A375 (cell line): ENCODE measurements at places on chromosomes 1 and 21. TPM values are rescaled to one million over a fixed set of nuclear protein-coding genes. Genes with fewer than 3 reads are reported as not detected.

Gene KIF17
- 0.40 and 1.1 TPM in 2 replicates for total RNA-seq

Gene LIN28A
- not detected in 2 replicates for total RNA-seq

Gene BCL2L15
- 0.79 and 0.80 TPM in 2 replicates for total RNA-seq

Gene ERICH3
- not detected in 2 replicates for total RNA-seq

Gene GNG12
- total RNA-seq, result 80.8 and 97.5 TPM in 2 replicates

Gene PLCH2
- not detected in 2 replicates for total RNA-seq

Gene INSRR
- 0.05 TPM in 1 of 2 replicates, not detected in the other for total RNA-seq

Gene CNR2
- total RNA-seq, result not detected in 2 replicates

Gene DSCAM
- not detected in 2 replicates for total RNA-seq

Gene FMO3
- total RNA-seq, result not detected in 2 replicates

Gene IL10
- total RNA-seq, result 0.19 and 0.34 TPM in 2 replicates

Gene PTGFR
- 0.13 and 0.91 TPM in 2 replicates for total RNA-seq

Gene FAM110D
- total RNA-seq, result 0.03 TPM in 1 of 2 replicates, not detected in the other

Gene APCS
- not detected in 2 replicates for total RNA-seq

Gene CHI3L2
- 0.34 and 0.38 TPM in 2 replicates for total RNA-seq

Gene MXRA8
- 0.77 TPM in 1 of 2 replicates, not detected in the other for total RNA-seq

Gene KMO
- total RNA-seq, result 1.2 TPM in 1 of 2 replicates, not detected in the other

Gene ASPM
- total RNA-seq, result 59.8 and 65.1 TPM in 2 replicates

Gene MX2
- total RNA-seq, result 58.7 and 63.4 TPM in 2 replicates

Gene SYCP1
- total RNA-seq, result not detected in 2 replicates

Gene BEST4
- not detected in 2 replicates for total RNA-seq

Gene PCBP3
- 1.1 TPM in 1 of 2 replicates, not detected in the other for total RNA-seq

Gene PATJ
- 1.9 and 4.2 TPM in 2 replicates for total RNA-seq

Gene SEC16B
- total RNA-seq, result 0.34 and 1.5 TPM in 2 replicates

Gene ACTN2
- 0.32 and 2.0 TPM in 2 replicates for total RNA-seq

Gene NTNG1
- 4.6 and 4.9 TPM in 2 replicates for total RNA-seq

Gene S100A7
- not detected in 2 replicates for total RNA-seq

Gene CCDC30
- 0.82 and 1.1 TPM in 2 replicates for total RNA-seq

Gene PRR9
- total RNA-seq, result not detected in 2 replicates

Gene FMO4
- 0.72 and 1.5 TPM in 2 replicates for total RNA-seq

Gene C1orf185
- total RNA-seq, result 0.74 TPM in 1 of 2 replicates, not detected in the other

Gene PDZK1
- total RNA-seq, result 0.49 and 1.2 TPM in 2 replicates

Gene FHL3
- 12.4 and 13.3 TPM in 2 replicates for total RNA-seq

Gene SYPL2
- total RNA-seq, result 0.29 and 0.30 TPM in 2 replicates

Gene INAVA
- total RNA-seq, result 19.5 and 21.9 TPM in 2 replicates

Gene MAN1C1
- 0.49 and 0.72 TPM in 2 replicates for total RNA-seq

Gene CCDC190
- total RNA-seq, result not detected in 2 replicates

Gene GJA5
- total RNA-seq, result 1.2 and 1.3 TPM in 2 replicates

Gene TSPAN1
- 1.3 TPM in 1 of 2 replicates, not detected in the other for total RNA-seq

Gene CTH
- 23.1 and 26.4 TPM in 2 replicates for total RNA-seq

Gene MTARC1
- total RNA-seq, result 0.16 and 0.19 TPM in 2 replicates
